Stimulated activated CD8-positive, alpha-beta memory T cell treated with anti-CD3 and anti-CD28 coated beads, Interleukin-2, amount 100 ng/mL, for 48 hours (primary cell): ENCODE measurements at places on chromosomes 11 and 22.

GRCh38 chr22:50702821-50703725 is 30.4 kb downstream of the SHANK3 start:
- no peak for DNase-seq

- no peak for DNase-seq
Observed at GRCh38 chr11:36243641-36244040, 45.6 kb downstream of the COMMD9 start.

DNA sequence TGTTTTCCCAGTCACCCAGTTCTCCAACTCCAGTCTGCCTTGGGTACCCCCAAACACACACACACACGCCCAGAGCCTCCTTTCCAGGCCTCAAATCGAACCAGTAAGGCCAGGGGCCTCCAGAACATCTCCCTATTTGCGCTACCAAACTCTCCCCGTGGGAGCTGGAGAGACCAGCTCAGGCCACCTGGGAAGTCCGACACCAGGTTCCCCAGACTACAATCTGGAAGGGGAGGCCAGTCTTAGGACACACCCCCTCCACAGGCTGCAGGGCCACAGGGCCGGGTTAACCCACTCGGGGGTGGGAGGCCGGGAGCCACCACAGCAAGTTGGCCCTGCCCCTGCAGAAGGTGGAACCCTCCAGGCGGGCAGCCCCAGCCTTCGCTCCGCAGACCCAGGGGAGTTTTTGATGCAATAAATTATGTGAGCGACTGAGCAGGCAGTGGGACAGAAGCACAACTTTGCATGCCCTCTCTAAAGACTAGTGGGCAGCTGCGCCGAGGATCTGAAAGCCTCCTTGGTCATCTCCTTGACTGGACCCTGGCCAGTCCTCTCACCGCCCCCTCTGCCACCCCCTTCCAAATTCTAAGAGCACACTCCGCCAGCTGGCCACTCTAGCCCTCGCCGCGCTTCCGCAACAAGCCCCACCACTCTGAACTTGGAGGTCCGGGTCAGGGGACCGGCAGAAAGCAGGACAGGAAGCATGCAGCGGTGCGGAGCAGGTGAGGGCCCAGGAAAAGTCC is 2.8 kb downstream of the IGF2 start:
- DNase-seq: no peak

- no peak for DNase-seq
Observed at GRCh38 chr22:28914201-28914600, 30.8 kb downstream of the ZNRF3 start.

DNA sequence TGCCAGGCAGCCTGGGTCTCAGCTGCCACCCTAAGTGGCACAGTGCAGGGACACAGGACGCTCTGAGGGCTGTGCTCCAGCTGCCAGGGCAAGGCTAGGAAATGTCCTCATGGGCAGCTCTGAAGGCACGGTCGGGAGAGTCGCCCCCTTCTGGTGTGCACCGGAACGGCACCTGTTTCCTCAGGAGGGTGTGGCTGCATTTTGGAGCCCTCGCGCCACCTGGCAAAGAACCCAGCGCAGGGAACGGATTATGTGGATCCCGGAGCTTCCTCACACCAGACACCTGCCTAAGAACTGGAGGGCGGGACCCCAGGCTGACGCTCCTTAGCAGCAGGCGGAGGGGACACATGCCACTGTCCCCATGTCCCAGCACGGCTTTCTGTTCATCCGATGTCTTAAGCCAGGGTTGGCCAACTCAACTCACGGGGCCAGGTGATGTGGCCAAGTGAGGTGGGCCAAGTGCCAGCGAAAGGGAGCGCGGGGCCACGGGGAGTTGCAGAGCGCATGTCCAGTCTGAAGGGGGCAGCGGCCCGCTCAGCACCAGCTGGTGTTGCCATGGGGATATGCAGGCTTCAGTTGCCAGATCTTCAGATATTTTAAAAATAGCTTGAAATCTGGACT is 5.1 kb upstream of the SLC22A8 start:
- DNase-seq: peak; percentile 25

DNA sequence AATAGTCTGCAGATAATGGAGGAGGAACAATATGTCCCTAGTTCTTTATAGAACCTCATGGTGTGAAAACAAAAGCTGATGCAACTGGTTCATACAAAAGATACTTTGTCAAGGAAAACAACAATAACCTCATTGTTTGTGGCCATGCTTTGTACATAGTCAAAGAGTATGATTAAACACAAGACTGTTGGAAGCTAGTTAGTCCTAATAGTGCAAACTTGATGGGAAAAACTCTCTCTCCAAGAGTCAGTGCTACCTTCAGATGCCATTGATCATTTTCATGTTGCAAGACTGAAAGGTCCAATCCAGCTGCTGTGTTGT is 20.1 kb upstream of the PLAAT2 start:
- no peak for DNase-seq

DNA sequence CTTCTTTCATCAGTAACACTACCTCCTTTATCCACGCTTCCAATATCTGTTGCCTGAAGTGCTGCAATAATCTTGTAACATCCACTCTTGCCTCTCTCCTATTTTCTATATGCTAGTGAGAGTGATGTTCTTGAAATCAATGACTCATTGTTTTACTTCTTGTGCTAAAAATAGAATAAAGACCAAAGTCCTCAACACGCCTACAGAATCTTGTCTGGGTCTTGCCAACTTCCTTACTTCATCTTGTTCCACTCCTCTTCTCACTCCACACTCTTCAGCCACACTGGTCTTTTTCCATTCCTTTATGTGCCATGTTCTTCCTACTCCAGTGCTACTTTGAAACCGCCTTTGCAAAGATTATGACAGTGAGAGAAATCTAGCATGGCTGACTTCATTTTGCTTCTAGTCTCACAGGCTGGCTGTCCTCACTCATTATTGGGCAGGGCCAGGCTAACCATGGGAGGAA is 136.4 kb downstream of the CCDC81 start:
- no peak for DNase-seq

DNA sequence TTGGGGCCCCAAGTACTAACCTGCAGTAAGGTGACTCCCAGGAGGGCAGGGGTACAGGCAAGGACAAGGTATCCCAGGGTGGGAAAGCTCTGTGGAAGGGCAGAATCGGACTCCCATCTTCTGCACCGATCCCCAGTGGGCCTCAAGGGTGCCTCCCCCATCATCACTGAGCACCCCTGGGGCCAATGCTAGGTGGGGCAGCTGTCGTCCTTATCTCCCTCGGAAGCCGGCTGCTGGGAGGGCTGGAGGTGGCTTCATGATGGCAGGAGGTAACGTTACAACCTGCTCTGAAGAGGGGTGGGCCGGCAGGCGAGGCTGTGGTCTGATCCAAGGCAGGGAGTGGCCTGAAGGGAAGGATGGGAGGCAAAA is 87.6 kb upstream of the LINC01488 start:
- no peak for DNase-seq

DNA sequence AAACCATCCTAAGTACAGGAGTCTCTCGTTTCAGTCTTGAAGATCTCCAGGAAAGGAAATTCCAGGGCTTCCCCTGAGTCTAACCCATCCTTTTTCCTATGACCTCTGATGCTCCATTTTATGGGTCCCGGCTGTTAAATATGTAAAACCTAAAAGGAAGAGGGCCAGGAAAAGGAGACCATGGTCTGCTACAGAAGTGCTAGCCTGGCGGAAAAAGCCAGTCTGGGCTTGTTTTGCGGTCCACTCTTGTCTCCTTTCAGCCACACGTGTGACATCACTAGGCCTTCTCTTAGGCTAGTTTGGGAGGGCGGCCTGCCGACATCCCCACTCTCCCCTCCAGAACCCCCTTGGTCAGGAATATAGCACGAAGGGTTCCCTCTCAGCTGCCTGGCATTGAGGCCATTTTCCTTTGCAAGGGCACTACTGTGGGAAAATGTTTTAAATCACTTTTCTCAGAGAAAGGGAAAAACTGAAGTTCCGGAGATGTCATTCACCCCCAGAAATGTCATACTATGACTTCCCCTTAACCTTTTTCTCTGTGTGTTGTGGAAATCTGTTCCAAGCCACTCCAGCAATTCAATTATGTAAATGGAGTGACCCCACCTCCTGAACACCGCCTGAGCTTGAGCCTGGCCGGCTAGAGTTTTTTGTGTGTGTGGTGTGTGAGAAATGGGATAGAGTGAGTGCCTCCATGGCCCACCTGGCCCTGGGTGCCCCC is 86.9 kb downstream of the UBASH3B start:
- DNase-seq: no peak

- DNase-seq: no peak
Observed at GRCh38 chr11:18193010-18193409, 20.4 kb downstream of the MRGPRX4 start.

DNA sequence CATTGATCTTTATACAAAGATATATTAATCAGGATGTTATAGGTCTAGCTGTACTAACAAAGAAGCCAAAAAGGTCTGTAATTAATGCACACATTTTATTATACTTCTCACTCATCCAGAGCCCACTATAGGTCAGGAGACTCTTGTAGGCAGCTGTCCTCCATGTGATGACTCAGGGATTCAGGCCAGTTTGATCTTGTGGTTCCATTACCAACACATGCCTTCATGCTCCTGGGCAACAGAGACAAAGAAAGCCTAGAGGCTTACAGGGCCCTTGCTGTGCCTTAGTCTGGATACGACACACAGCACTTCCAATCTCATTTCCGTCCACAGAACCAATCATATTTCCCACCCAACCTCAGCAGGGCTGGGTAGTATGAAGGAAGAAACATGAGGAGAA is 150.3 kb upstream of the NCAM1 start:
- no peak for DNase-seq

- DNase-seq: no peak
Observed at GRCh38 chr11:8652140-8652539, 30.3 kb downstream of the TRIM66 start.

GRCh38 chr11:124167826-124168231 is 15.3 kb upstream of the OR10D3 start:
- DNase-seq: no peak

GRCh38 chr11:3167143-3168119 is 2.3 kb upstream of the OSBPL5 start:
- DNase-seq: no peak

DNA sequence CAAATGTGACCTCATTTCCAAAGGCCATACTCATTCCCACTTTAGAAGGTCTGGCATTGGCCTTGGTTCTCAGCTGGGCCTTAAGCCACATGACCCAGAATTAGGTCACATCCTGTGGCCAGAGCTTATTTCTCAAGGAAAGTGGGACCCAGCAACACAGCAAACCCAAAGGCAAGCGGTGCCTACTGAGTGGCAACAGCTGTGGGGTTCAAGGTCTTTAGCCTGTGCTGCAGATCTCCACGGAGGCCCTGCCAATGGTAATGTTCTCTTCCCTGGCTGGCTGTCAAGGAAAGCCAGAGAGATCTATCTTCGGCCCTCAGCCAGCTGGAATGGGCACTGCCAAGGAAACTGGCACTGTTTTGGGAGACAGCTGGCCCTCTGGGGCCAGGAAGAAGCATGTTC is 41.5 kb upstream of the TP53I11 start:
- DNase-seq: no peak

DNA sequence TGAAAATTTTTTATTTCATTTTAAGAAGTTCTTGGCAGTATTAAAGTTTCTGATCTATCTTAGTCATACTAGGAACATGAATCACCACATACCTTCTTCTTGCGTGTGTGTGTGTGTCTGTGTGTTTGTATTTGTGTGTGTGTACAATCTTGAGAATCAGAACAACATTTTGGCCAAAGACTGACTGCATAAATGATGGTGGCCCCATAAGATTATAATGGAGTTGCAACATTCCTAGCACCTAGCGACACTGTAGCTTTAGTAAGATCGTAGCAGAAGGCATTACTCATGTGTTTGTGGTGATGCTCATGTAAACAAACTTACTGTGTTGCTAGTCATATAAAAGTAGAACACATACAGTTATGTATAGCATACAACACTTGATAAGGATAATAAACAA is 205.4 kb downstream of the FAM76B start:
- DNase-seq: no peak

DNA sequence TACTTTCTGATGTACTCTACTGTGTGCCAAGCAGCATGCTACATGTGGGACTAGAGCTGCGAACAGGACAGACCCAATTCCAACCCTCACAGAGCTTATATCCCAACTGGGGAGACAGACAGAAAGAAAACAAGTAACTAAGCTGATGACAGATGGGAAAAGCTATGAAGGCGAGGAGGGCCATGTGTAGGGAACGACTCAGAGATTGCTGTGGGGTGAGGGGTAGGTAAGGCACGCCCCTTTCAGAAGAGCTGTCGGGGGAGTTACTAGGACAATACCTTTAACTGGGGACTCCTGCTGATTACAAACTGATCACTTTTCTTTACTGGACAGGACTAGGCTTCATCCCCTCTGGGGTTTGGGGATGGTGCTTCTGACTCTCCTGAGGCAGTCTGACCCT is 48.9 kb downstream of the ST3GAL4 start:
- no peak for DNase-seq

- no peak for DNase-seq
Observed at GRCh38 chr11:131913267-131913666, 542.9 kb downstream of the NTM start.

DNA sequence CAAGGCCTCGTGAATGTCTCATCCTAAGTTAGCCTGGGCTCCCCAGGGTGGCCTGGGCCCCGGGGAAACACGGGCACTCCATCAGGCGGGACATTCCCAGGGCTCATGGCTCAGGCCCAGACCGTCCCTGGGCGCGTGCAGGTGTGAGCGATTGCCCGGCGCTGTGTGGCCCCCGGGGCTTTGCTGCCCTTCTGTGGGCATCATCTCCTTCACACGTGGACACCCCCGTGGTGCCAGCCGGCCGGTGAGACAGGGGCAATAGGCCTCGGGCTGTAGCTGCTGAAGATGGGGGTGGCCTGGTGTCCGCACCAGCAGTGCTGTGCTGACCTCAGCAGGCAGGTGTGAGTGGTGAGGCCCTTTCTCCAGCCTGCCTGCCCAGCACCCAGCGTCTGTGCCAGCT is 4.6 kb upstream of the SELENOO start:
- DNase-seq: no peak

- DNase-seq: peak; percentile 20
Observed at GRCh38 chr22:44182588-44183286, 2.0 kb downstream of the PARVG start.

DNA sequence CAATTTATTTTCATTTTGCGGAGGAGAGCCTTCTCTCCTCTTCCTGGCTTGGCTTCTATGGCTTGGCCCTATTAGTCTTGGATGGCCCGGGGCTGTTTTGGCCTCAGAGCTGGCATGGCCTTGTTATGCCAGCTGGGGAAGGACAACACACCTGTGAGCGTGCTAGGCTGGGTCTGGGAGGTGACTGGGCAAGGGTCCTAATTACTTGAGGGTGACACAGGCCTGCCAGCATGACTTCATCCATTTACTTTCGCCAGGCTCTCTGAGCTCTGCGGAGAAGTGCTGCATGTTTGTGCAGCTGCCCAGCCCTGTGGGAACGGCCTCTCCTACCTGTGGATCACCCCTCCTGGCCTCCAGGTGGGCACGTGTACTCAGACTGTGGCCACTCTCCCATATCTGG is 153.6 kb downstream of the SNX19 start:
- no peak for DNase-seq

- no peak for DNase-seq
Observed at GRCh38 chr11:126394036-126394435, 38.5 kb downstream of the ST3GAL4 start.

GRCh38 chr11:80519596-80520506 is 1079.0 kb upstream of the TENM4 start:
- DNase-seq: no peak

GRCh38 chr11:65919573-65920371 is 546 bp downstream of the DRAP1 start:
- peak; percentile 53 for DNase-seq
